Esophagus squamous epithelium (tissue), 5 donors: ENCODE measurements at places on chromosomes 13 and 19.

GRCh38 chr19:4971424-4971793 lies 2.5 kb downstream of the KDM4B start:
- DNase-seq: no peak

- DNase-seq: no peak
Measured at GRCh38 chr13:79937311-79937710, 403.6 kb downstream of the SPRY2 start.

DNA sequence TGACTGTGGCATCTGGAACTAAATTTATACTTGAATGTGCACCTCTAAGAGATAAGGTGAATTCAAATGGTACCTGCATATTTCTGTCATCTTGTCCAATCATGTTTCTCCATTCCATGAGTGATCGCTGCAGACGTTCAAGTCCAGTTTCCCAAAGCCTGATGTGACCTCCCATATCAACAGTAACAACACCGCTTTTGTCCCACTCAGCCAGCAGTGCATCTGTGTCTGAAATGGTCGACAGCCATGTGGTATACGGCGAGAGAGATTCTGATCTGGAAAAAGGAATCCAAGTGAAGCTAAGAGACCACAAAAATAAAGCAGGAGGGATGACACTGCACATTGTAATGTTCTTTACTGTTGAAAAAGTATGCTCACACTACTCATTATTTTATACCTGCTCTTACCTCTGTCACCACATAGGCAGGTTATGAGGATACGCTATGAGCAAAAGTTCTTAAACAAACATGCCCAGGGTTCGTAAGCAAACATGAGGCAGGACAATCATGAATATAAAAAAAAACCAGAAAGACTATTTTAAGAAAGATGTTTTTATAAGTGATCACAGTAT lies 213.6 kb downstream of the RGCC start:
- no peak for DNase-seq

- DNase-seq: no peak
Measured at GRCh38 chr19:19587771-19588170, 30.7 kb downstream of the PBX4 start.

DNA sequence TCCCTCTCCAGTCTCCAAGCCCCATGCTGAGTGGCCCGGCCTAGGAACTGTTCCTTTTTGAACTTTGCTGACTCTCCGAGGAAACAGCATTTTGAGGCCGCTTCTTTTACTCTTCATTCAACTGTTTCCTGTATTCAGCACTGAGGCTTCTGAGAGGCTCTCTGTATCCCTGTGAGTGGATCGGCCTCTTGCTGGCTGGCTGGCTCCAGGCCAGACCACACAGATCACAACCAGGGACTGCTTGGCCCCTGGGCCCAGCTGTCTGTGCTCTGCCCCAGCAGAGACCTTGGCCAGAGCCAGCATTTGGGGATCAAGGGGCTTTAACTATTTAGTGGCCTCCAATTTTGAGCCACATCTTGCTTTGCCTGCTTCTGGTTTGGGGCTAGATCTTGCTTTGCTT lies 75.6 kb upstream of the KL start:
- no peak for DNase-seq

- no peak for DNase-seq
Measured at GRCh38 chr13:37068962-37069361, 9.5 kb upstream of the SUPT20H start.

DNA sequence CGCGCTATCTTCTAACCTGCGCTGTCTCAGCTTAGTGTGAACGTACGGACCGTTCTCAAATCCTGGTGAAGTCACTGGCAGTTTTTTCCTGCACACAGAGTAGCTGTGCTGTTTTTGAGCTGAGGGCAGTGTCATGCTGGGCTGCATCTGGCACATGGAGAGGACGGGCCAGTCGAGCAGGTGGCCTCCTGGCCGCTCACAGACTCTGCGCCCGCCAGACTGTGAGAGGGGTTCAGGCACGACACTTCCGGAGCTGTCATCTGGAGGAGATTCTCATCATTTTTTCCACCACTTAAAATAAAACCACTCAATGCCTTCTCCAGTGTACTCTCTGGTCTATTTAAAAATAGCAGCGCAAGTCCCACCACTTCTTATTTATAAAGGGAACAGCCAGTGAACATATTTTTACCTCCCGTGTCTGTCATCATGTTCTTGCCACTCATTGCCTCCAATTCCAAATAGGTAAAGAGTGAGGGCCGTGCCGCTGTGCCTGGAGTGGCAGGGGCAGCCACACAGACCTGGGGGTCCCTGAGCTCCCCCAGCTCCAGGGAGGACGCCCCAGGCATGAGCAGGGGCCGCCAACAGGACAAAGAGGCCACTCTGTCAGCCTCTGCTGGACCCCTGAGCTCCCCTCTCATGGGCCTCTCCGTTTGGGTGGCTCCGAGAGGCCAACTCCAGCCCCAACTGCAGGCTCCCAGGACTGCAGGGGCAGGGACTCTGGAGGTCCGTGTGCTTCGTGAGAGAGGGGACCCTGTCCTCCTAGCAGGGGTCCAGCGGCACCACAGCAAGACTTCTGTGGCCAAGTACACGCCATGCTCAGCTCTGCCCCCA lies 36.9 kb upstream of the GRTP1 start:
- DNase-seq: no peak

DNA sequence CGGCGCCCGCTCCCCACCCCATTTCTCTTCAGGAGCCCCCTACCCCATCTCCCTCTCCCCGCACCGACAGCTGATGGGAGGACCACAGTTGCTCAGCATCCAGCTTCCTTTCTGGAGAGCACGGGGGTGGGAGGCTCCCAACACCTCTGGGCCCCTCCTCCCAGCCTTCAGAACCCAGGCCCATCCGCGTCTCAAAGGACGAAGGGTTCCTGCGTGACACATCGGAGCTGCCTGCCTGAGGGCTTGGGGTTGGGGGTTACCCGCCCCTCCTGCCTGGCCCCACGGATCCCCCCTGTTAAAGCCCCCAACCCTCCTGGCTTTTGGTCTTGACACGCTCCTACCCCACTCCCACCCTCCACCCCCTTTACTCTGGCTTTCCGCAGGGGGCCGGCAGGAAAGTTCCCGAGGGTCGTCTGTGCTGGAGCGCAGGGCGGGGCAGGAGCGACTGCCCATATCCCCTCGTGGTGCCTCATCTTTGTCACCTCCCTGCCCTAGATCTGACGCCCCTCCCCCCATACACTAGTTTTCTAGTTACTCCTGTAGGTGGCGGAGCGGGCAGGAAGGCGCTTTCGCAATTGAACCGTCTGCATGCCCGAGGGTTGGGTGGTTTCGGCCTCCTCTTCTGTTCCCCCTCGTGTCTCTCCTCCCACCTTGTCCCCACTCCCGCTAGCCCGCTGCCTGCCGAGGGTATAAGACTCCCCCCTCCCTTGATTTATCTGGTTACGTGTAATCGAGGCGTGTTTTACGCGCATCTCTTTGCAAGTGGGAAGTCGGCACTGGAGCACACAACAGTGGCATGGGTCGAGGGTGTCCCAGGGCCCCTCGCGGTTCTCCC lies 924 bp downstream of the TRAPPC5 start:
- DNase-seq: peak; percentile 46

DNA sequence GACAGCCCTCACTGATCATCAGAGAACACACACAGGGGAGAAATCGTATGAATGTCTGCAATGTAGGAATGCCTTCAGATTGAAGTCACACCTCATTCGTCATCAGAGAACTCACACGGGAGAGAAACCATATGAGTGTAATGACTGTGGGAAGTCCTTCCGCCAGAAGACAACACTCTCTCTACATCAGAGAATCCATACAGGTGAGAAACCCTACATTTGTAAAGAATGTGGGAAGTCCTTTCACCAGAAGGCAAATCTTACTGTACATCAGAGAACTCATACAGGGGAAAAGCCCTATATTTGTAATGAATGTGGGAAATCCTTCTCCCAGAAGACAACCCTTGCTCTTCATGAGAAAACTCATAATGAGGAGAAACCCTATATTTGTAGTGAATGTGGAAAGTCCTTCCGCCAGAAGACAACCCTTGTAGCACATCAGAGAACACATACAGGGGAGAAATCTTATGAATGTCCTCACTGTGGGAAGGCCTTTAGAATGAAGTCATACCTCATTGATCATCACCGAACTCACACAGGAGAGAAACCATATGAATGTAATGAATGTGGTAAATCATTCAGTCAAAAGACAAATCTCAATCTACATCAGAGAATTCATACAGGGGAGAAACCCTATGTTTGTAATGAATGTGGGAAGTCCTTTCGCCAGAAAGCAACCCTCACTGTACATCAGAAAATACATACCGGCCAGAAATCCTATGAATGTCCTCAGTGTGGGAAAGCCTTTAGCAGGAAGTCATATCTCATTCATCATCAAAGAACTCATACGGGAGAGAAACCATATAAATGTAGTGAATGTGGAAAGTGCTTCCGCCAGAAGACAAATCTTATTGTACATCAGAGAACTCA lies 32.5 kb downstream of the ZNF567 start:
- DNase-seq: no peak

DNA sequence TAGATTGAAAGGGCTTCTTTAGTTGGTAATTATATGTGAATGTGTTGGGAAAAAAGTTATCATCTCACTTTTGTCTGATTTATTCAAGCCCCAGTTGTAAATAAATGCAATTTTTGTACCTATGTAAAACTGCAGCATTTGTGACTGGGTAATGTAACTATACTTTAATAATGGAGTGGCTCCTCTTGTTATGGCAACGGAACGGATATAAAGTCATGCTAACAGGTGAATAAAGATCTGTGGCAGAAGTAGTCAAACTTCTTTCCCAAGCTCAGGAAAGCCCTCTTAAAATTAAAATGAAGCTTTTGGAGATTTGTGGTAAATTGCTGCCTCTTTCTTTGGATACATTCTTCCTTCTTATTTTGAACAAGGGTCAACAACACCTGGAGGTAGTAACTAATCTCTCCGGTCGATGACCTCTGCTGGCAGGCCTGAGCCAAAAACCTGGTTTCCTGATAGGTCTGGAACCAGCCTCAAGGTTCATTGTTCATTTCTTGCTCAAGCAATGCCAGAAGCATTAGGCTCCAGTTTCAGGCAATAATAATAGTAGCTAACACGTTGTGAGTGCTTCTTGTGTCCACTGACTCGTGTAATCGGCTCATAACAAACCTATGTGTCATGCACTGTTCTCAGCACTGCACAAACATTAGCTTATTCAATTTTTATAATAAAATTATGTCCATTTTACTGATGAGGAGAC lies 313.4 kb upstream of the DACH1 start:
- no peak for DNase-seq

DNA sequence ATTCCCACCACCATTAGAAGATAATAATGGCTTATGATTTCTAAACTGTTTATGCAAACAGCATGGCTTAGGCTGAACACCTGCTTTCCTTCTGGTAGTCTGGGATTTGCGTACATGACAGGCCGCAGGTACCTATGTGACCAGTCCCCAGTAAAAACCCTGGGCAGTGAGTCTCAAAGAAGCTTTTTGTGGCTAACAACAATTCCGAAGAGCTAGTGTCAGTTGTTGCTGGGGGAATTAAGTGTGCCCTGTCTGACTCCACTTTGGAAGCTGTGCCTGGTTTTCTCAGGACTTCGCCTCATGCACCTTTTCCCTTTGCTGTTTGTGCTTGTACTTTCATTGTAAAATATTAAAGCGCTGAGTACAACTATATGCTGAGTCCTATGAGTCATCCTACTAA lies 250.2 kb upstream of the MIR17HG start:
- no peak for DNase-seq

DNA sequence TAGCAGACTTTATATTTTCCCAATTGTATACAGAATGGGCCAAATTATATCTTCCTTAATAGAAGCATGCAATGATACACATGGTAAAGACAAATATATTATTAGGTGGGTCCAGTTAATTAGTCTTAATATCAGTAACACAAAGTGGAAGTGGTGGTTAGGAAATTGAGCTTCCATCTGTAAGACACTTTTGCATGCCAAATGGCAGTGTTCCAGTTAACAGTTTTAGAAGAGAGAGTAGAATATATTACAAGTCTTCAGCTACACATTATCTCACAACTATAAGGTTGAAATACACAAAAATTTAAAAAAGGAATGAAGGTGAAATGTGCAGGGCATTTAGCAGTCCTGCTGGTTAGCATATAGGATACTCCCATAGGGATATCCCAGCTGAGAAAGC lies 536.5 kb downstream of the PCDH9 start:
- no peak for DNase-seq

DNA sequence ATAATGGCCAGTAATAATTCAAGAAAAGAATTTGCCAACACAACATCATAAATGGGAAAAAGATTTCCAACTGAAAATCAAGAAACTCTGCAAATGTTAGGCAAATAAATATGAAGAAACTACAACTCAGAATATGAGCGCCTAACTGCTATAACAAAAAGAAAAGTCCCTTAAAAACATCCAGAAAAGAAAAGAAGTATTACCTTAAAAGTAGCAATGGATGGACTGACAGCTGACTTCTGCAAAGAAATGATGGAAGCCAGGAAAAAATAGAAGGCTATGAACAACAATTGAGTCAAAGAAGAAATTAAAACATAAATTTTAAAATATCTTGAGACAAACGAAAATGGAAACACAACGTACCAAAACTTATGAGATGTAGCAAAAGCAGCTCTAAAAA lies 482.3 kb upstream of the ZNF507 start:
- DNase-seq: no peak

- DNase-seq: no peak
Measured at GRCh38 chr13:21233086-21233485, 56.6 kb downstream of the MRPL57 start.

- no peak for DNase-seq
Measured at GRCh38 chr19:57887195-57887941, 1.5 kb downstream of the ZNF814 start.

DNA sequence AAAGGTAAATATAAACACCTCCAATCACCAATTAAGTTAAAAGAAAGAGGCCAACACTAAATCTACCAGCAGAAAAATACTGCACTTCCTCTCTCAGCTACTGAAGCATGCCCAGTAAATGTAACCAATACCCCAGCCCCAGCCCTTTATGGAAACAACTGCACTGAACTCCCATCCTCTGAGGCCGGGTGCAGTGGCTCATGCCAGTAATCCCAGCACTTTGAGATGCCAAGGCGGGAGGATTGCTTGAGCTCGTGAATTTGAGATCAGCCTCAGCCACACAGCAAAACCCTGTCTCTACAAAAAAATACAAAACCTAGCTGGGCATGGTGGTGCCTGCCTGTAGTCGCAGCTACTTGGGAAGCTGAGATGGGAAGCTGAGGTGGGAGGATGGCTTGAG lies 221.6 kb upstream of the SOX21 start:
- no peak for DNase-seq

DNA sequence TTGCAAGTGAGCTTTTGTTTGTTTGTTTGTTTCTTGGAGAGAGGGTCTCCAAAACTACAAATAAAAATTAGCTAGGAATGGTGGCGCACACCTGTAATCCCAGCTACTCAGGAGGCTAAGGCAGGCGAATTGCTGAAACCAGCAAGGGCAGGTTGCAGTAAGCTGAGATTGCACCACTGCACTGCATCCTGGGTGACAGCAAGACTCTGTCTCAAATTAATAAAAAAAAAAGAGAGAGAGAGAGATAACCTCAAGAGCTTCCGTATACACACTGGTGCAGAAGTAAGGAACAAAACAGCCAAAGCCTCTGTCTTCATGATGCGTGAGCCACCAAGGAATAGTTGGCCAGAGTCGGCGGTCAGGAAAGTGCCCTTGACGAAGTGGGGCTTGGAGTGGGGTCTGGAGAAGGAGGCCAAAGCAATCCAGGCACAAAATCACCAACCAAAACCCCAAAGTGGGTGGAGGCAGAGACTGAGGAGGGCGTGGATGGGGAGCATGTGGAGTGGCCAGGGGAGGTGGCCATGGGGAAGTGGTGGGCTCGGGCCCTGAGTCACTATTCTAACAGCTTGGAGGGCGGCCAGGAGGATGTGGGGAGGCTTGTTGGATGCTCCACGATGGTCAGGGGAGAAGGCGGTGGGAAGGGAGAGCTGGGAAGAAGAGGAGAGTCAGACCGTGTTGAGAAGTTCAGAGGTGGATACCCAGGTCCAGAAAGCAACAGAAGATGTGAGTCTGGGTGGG lies 21.2 kb upstream of the TOMM40 start:
- no peak for DNase-seq

GRCh38 chr19:18308948-18309325 lies 13.9 kb downstream of the LSM4 start:
- DNase-seq: no peak
